ELR (cell line): ENCODE measurements at places on chromosomes 4 and X.

- DNase-seq: no peak
Measured at GRCh38 chr4:40502220-40502619, 127.4 kb downstream of the RBM47 start.

GRCh38 chr4:66842026-66842723, 703.1 kb downstream of the CENPC start:
- no peak for DNase-seq

GRCh38 chrX:38754102-38754790, 47.0 kb upstream of the MID1IP1 start:
- peak; percentile 41 for DNase-seq

DNA sequence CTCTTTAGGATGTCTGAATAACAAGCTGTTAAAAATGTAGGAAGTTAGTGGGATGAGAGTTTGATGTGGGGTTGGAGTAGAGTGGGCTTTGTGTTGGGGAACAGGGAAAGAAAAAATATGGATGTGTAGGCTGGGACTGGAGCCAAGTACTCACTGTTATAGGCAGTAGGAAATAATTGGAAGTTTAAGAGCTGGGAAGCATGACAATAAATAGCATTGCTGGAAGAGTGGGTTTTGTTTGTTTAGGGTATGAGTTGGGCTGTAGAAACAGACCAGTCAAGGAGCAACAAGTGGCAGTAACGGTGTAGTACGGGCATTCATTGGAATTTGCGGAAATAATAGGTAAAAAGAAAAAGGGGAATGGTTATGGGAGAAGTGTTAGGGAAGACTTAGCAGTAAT, 81.6 kb downstream of the KDM6A start:
- DNase-seq: no peak

DNA sequence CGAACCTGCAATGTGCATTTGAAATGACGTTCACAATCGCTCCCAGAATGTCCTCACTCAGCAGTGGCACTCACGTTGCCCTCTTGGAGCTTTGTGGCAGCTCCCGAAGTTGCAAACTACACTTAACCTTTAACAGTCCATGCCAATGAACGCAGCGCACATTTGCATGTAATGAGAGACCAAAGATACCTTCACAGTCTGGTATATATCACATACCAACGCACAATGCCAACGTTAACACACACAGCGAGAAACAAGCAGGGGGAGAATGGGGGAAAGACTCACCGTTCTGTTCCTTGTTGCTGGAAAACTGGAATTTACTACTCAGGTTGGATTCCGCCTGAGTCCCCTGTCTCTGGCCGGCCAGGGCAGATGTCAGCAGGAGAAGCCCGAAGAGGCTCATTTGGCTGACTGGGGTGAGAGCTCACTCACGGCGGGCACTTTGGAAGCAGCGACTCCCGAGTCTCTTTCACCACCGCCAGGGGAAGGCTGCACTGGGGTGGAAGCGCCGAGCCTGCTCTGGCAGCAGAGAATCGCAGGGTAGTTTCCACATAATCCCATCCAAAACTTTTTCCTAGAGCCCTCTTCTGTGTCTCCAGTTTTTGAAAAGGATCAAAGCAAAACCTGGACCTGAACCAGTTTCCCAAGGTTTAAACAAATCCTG, 966 bp downstream of the PDGFC start:
- DNase-seq: peak; percentile 77

DNA sequence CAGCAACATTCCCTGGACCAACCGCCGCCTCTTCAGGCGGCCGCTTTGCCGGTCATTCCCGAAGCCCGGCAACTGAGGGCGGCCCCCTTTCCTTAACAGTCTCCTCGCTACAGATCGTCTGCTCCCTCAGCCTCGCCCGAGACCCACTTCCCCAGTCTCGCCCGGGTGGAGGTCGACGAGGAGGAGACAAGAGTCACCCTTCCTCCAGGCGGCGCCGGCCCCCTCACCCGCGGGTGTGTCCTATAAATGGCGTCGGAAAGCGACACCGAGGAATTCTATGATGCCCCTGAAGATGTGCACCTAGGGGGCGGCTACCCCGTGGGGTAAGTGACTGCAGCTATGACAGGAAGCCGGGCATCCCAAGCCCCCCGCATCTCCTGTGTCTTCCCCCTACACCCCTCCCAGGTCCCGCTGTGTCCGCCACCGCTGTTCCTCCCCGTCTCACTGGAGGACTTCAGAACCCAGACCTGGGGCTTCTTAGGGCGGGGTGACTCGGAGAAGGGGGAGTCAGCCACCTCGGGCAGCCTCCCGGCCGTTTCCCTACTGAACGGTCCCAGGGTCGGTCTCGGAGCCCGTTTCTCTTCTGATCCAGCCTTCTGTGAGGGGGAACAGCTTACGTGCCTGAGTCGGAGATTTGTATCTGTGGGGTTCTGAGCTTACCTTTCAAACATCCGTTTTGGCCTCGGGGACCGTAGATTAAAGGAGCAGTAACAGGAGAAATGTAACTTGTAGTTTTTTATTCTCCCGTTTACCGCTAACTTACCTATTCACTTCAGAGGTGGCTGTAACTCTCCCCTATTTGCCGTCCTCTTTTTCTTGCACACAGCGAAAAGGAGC, 570 bp downstream of the WDR44 start:
- peak; percentile 48 for DNase-seq

DNA sequence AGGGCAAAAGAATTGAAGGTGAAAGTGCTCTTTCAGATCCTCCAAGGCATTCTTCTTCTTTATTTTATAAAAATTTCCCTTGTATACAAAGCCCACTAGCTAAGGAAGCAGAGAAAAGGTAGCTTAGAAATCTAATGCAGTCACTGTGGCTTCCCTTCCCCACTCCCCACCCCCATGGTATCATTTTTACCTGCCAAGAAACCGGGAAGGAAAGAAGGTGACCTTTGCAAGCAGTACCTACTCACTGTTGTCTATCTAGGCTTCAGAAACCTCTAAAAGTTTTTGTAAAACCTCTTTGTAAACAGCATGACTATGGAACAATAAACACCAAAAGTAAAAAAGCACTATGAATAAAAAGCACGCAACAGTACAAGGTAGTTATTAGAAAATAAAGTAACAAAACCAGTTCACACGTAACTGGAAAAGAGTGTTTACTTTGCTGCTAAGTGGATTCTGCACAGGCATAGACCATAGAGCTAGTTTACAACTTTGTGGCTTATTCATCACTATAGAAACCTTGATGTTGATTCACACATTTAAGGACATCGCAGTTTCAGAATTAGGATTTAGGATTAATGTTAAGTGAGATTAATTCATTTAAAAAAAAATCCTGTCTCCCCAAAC, 109.6 kb upstream of the FTHL17 start:
- no peak for DNase-seq

- DNase-seq: peak; percentile 58
Measured at GRCh38 chrX:47483306-47484268, 565 bp upstream of the ZNF41 start.

DNA sequence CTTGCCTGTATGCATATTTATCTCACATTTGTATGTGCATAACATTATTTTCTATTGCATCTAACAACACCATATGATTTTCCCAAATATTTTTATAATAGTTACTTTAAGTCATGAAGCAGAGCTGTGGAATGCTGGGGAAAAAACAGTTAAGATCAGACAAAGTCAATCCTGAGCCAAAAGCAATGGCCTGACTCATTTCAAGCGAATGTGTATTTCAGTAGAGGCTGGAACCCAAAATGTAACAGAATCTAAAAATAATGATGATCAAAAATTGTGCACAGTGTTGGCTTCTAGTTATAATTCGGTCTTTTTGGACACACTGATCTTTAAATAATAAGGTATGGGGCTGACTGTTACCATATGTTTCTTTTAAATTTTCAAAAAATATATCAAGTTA, 516.2 kb upstream of the ADGRL3 start:
- DNase-seq: peak; percentile 80

DNA sequence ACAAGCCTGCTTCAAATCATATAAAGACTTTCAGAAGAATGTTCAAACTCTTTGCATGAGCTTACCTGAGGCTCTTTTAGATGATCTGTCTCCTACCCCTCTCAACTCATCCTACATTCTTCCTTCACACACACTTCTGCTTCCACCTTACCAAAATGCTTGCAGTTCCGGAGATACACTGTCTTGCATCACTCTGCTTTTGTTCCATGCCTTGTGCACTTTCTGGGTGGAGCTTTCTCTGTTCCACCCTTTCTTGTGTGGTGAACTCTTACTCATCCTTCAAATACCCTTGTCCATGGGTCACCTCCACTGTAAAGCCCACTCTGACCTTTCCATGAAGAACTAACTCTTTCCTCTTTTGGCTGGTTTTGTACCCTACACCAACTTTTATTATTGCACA, 18.4 kb upstream of the MGST2 start:
- DNase-seq: no peak

DNA sequence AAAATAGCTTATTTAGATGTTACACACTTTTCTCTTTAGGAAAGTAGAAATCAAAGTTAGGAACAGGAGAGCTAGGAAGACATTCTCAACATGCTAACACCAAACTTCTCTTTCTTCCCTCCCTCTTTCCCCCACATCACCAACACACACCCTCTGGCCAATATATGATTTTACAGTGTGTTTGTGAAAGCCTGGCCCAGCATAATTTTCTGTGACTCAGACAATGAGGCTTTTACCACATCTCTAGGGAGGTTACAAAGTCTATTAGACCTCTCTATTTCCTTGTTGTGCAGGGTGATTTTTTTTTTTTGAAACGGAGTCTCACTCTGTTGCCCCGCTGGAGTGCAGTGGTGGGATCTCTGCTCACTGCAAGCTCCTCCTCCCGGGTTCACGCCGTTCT, 189.9 kb downstream of the AASDH start:
- no peak for DNase-seq

DNA sequence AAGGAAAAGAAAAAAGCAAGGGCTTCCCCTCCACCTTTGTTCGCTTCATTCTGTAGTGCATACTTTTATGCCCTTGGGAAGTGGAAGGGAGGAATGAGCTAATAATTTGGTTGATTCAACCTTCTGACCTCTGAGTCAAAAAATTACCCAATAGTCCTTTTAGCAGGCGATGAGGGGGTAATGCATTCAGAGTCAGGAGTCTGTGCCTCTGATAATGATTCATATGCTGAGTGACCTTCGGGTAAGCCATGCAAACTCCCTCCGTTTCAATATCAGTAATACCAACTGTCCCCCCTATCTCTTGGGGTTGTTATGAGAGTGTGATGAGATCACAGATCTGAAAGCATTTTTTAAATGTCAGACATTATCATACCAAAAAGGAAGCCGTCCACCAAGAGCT, 41.6 kb upstream of the ACSL4 start:
- DNase-seq: peak; percentile 86

GRCh38 chrX:13048280-13048679, 3.9 kb upstream of the FAM9C start:
- peak; percentile 70 for DNase-seq

GRCh38 chr4:96675896-96676295, 836.0 kb downstream of the PDHA2 start:
- DNase-seq: no peak

DNA sequence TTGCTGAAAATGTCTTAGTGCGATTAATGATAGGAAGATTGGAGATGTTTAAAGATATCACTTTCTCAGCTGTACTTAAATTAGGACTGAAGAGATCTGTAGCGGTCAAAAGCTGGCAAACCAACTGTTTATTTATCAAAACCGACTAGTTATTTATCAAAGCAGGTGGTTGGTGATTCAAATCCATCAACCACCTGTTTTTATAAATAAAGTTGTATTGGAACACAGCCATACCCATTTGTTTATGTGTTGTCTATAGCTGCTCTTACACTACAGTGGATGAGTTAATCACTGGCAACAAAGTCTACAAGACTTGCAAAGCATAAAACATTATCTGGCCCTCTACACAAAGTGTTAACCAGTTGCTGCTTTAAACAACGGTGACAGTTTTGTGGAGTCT, 76.8 kb downstream of the IL15 start:
- peak; percentile 21 for DNase-seq

DNA sequence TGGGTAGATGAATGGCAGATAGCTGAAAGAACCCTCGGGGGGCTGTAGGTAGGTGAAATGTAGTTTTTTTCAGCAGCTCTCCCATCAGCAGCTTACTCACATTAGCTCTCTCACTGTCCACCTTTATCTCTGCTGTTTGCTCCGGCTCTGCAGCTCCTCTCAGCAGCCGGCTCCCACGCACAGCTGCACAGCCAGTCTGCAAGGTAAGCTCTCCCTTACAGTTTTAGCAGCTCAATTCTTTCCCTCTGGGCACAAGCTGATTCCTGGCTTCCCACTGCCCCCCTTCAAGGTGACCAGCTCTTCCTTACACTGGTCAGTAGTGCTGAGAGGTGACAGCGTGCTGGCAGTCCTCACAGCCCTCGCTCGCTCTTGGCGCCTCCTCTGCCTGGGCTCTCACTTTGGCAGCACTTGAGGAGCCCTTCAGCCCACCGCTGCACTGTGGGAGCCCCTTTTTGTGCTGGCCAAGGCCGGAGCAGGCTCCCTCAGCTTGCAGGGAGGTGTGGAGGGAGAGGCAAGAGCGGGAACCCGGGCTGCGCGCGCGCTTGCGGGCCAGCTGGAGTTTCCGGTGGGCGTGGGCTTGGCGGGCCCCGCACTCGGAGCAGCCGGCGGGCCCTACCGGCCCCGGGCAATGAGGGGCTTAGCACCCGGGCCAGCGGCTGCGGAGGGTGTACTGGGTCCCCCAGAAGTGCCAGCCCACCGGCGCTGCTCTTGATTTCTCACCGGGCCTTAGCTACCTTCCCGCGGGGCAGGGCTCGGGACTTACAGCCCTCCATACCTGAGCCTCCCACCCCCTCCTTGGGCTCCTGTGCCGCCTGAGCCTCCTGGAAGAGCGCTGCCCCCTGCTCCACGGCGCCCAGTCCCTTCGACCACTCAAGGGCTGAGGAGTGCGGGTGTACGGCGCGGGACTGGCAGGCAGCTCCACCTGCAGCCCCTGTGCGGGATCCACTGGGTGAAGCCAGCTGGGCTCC, 393.6 kb downstream of the CENPC start:
- no peak for DNase-seq

- no peak for DNase-seq
Measured at GRCh38 chr4:105318486-105318885, 155.4 kb downstream of the PPA2 start.

DNA sequence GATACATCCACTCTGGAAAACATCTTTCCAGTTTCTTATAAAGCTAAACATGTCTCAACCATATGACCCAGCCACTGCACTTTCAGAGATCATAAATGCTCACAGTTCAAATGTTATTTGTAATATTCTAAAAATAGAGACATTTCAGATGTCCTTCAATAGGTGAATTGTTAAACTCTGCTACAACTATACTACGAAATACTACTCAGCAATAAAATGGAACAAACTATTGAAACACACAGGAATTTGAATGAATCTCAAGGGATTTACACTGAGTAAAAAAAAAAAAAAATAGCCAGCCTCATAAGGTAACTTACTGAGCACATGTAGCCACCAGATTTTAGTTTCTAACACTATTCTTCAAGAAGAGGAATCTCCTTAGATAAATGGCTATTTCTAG, 253.9 kb downstream of the PCDH18 start:
- DNase-seq: no peak
